ENCODE measurements at places on chromosomes 13 and 19. TPM values are rescaled to one million over a fixed set of nuclear protein-coding genes. Genes with fewer than 3 reads are reported as not detected.
A peak's percentile ranks its signal among the peaks of the same experiment; 100 is the strongest.

OR7A5 gene
- not detected for total RNA-seq

GRCh38 chr13:78714717-78715116 is 55.8 kb upstream of the OBI1 start:
- DNase-seq = no peak
- no peaks in the 10 kb centered on the region for H3K27me3 ChIP-seq
- no peaks in the 10 kb centered on the region for H3K36me3 ChIP-seq
- no peak overlapping the region for H3K4me3 ChIP-seq

DNA sequence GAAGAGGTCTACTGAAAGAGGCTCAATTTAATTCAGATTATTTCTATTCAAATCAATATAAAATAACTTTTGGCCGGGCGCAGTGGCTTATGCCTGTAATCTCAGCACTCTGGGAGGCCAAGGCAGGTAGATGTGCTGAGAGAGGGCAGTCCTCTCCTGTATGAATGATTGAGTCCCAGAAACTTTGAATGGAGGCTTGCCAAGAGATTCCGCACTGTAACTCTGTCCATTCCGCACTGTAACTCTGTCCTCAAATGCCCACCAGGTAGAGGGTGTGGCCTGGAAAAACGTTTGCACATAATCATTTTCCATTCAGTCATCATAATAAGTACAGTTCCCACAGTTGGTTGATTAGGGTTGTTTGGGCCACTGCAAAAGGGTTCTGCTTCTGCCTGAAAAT is 274.7 kb upstream of the SOX21 start:
- DNase-seq = no peak
- H3K4me1 ChIP-seq = no peaks in the 10 kb centered on the region
- no peak overlapping the region for H3K4me3 ChIP-seq
- H3K27me3 ChIP-seq = peaks cover 4% of the 10 kb centered on the region
- no peak overlapping the region for H3K27ac ChIP-seq
- H3K36me3 ChIP-seq = no peaks in the 10 kb centered on the region

CDX2 gene
- total RNA-seq = not detected

PLIN5 gene
- total RNA-seq = 0.31 TPM

- H3K4me3 ChIP-seq = no peak overlapping the region
- H3K36me3 ChIP-seq = no peaks in the 10 kb centered on the region
- no peaks in the 10 kb centered on the region for H3K27me3 ChIP-seq
- DNase-seq = no peak
- H3K27ac ChIP-seq = no peak overlapping the region
- no peaks in the 10 kb centered on the region for H3K4me1 ChIP-seq
These were observed 288.3 kb downstream of the KCTD12 start for GRCh38 chr13:76597868-76598267.

GADD45GIP1 gene
- 12.8 TPM for total RNA-seq

ZSWIM4 gene
- total RNA-seq = 3.5 TPM

DNA sequence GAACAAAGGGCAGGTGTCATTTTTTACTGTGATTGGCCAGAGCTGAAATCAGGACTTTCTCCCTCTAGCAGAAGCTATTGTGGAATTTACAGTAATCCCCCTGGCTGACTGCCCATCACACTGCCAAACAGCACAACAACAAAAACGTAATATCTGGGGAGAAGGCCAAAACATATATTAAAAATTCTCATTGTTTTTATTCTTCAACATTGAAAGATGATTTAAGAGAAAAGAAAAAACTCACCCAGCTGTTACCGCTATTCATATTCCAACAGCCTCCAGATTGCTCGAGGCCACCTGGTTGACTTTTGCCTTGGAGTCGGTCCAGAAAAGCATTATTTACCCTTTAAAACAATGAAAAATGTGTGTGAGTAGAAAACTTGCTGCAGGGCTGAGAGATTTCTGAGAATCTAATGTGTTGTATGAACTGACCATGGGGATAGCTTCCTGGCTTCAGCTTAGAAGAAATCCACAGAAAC is 97.2 kb downstream of the EPSTI1 start:
- no peak overlapping the region for H3K4me3 ChIP-seq
- H3K4me1 ChIP-seq = no peaks in the 10 kb centered on the region
- no peaks in the 10 kb centered on the region for H3K27me3 ChIP-seq
- peaks cover 39% of the 10 kb centered on the region for H3K36me3 ChIP-seq

PLPP2 gene
- not detected for total RNA-seq

DNA sequence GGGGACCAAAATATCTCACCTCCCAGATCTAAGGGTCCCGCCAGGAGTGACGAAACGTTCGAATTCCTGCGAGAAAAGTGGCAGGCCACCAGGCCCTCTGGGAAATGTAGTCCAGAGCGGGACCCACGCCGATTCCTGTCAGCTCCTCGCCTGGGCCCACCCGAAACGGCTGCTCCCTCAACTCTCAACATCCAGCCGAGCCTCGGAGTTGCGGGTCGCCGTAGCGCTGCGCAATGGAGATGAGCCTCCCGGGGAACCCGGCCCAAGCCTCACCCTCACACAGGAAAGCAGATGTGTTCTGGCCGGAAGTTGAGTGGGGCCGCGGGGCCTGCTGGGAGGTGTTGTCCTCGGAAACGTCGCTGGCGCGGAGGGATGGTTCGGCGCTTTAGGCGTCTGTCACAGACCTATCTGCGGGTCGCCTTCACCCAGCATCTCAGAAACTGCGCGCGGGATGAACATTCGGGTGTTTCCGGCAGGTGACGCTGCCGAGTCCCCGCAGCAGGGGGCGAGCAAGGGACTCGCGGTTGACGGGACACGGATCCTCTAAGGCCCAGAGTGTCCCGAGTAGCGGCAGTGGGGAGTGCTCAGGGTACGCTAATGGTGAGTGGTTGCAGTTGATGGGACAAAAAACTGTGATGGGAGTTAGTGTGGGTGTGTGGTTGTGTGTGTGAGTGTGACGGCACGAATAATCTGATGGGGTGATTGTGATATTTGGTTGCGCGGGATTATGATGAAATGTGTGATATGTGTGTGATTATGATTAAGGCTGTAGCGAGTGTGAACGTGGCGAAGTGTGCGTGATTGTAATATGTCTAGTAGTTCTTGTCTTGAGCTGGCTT is at the start of the genes ZNF568 and ZNF829:
ZNF568 (plus strand) TSS at position 341 of the 839 bp plus-strand sequence. CDS start 6,439 bp downstream, outside the sequence.
ZNF829 (minus strand) TSS at position 300 of the 839 bp plus-strand sequence. CDS start 1,124 bp downstream, outside the sequence.
- H3K4me3 ChIP-seq = peak within 1 kb of the TSS; percentile 92

CYP2A6 gene
- not detected for total RNA-seq

SHANK1 gene
- not detected for total RNA-seq

- no peaks in the 10 kb centered on the region for H3K27me3 ChIP-seq
- H3K27ac ChIP-seq = peak overlapping the region; percentile 91
- DNase-seq = no peak
- H3K36me3 ChIP-seq = no peaks in the 10 kb centered on the region
These were observed 24.2 kb downstream of the ZNF763 start for GRCh38 chr19:11989112-11989456.

FPR3 gene
- not detected for total RNA-seq

GRCh38 chr13:70394031-70394548 is 285.8 kb upstream of the KLHL1 start:
- no peaks in the 10 kb centered on the region for H3K27me3 ChIP-seq
- no peak overlapping the region for H3K4me3 ChIP-seq
- DNase-seq = no peak
- H3K4me1 ChIP-seq = no peaks in the 10 kb centered on the region

CGB2 gene
- total RNA-seq = not detected

DNA sequence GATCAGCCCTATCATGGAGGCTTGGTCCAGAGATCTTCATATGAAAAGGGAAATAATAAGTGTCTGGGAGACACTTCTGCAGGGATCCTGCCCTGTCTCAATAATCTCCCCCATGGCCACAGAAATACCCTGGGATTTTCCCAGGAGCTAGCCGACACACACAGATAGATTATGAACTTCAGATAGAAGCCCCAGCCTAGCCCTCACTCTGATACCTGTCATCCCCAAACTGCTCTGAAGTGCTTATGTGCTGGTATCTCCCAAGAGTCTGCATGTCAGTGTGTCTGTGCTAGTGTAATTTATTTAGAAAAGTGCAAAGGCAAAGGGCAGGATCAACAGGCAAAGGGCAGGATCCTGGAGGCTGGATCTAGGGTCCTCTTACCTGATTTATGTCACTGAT is 38.7 kb upstream of the ZNF766 start:
- peaks cover 27% of the 10 kb centered on the region for H3K36me3 ChIP-seq
- DNase-seq = no peak
- H3K4me1 ChIP-seq = no peaks in the 10 kb centered on the region
- H3K27me3 ChIP-seq = no peaks in the 10 kb centered on the region

DNA sequence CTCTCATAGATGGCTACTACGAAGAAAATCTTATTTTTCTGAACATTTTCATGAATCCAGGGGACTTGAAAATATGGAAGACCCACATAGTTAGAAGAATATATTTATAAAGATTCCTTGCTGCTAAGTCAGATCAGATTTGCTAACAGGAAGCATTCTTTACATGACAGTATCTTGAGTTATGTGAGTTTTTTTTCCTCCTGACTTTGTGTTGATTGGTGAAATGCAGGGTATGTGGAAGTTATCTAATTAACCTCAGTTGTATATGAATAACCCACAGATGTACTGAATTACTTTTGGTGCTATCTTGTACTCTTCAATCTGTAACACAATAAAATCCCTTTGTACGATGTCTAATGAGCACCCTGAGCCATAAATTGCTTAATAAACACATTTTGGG is 53.8 kb downstream of the ESD start:
- no peak overlapping the region for H3K27ac ChIP-seq
- H3K4me1 ChIP-seq = no peaks in the 10 kb centered on the region
- H3K4me3 ChIP-seq = no peak overlapping the region
- no peak for DNase-seq
- H3K36me3 ChIP-seq = peaks cover 24% of the 10 kb centered on the region

MCEMP1 gene
- total RNA-seq = not detected

- DNase-seq = no peak
- H3K4me3 ChIP-seq = no peak overlapping the region
- no peak overlapping the region for H3K27ac ChIP-seq
- peaks cover 23% of the 10 kb centered on the region for H3K36me3 ChIP-seq
- no peaks in the 10 kb centered on the region for H3K4me1 ChIP-seq
These were observed 38.3 kb upstream of the DCUN1D2 start for GRCh38 chr13:113528813-113529180.

FBXO27 gene
- total RNA-seq = 0.11 TPM

DNA sequence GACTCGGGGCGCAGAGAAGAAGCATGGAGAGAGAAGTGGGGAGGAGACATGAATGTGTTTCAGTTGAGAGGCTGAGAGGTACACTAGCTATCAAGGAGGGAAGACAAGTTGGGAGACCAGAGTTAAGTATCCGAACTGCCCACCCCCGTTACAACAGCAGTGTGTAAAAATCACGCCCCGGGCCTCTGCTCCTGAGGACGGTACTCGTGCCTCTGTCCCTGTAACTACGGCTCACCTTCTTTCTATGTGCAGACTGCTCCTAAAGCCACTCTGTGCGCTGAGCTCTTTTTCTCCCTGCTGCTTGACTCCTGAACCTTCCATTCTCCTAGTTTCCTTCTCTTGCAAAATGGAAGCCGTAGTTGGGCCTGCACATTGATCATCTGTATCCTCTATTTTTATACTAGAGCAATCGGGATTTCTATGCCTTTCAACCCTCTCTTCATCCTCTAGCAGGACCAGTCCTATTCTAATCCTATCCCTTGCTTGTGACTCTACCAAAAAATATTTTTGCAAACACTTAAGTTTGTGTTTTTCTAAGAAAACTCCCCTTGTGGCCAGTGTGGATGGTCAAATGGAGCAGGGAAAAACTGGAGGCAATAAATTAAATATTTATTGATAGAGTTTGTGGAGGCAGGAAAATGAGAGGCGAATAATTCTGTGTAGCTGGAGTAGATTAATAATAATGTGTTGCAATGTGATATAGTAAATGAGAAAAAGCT is 569 bp downstream of the POLR1D start:
- H3K4me1 ChIP-seq = peaks cover 40% of the 10 kb centered on the region
- H3K27ac ChIP-seq = peak overlapping the region; percentile 37
- DNase-seq = no peak
- peak overlapping the region; percentile 77 for H3K4me3 ChIP-seq
- no peaks in the 10 kb centered on the region for H3K27me3 ChIP-seq

TTC9B gene
- total RNA-seq = not detected

DNA sequence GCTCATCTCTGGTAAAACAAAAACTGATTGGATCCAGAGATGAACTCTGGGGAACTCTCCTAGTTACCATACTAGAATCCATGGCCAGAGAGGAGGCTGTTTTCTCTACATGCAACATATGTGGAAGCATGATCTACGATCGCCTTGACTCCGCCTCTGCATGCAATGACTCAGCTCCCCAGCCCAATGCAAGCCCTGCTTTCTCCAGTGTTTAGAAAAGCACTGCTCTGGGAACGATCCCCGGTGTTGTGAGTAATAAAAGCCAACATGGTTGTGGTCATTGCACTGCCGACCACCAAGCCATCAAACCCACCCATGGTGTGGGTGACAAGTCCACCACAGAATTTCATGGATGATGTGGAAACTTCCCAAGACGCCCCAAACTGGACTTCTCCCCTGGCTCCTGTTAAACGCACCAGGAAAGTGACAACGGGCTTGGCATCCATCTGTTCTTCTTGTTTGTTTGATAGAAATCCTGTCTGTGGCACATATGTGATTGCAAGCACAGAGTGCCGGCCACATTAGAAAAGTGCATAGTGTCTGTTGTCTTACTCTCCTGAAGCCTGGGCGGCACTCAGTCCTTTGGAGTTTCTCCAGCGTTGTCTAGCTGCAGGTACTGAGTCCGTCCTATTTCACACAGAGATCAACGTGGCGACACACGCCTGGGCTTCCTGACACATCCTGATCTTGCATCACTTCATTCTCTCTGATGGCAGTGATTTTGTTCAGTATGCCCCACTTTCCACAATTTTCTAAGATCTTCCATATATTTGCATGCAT is 36.4 kb upstream of the VSTM2B start:
- no peak overlapping the region for H3K27ac ChIP-seq
- no peak overlapping the region for H3K4me3 ChIP-seq
- H3K27me3 ChIP-seq = peaks cover 9% of the 10 kb centered on the region
- H3K36me3 ChIP-seq = no peaks in the 10 kb centered on the region

- no peak overlapping the region for H3K27ac ChIP-seq
- peaks cover 29% of the 10 kb centered on the region for H3K4me1 ChIP-seq
- H3K36me3 ChIP-seq = no peaks in the 10 kb centered on the region
- H3K4me3 ChIP-seq = peak overlapping the region; percentile 64
- H3K27me3 ChIP-seq = peaks cover 18% of the 10 kb centered on the region
These were observed 64.0 kb downstream of the SERP2 start for GRCh38 chr13:44437356-44438233.

DNA sequence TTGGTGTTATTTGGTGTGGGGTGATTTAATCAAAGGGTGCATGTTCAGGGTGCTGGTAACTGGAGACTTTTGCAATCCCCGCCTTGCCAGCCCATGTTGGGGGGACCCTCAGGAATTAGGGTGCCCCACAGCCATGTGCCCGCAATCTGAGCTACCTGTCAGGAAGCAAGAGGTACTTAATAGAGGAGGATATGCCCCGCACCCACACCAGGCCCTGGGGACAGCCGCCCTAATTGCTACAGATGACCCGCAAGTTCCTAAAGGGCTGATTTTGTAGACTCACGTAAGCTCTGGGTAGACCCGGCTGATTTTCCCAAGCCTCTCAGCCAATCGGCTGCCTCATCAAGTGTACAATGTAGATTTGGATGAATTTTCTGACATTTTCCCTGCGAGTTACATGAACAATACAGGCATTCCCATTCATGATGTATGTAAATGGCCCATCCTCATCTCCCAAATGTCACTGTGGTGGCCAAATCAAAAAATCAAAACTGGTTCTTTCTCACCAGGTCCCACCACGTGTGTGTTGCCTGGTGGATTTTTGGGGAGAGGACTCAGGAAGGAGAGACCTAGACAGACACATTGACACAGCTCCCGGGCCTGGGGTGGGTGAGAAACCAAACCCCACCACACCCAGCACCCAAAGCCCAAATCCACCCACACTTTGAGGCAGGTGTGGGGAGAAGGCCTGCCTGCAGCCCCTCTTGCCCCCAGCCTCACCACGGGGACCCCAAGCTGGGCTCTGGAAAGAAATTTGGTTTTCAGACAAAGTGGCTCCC is 119.2 kb upstream of the SPACA7 start:
- no peaks in the 10 kb centered on the region for H3K36me3 ChIP-seq
- H3K4me3 ChIP-seq = no peak overlapping the region
- H3K27ac ChIP-seq = no peak overlapping the region

GRCh38 chr13:28161370-28161769 is 23.0 kb downstream of the PAN3 start:
- peaks cover 6% of the 10 kb centered on the region for H3K36me3 ChIP-seq
- H3K4me1 ChIP-seq = peaks cover 15% of the 10 kb centered on the region
- DNase-seq = no peak
- no peak overlapping the region for H3K27ac ChIP-seq

All from CD4-positive, alpha-beta T cell (primary cell).